ENCODE measurements at places on chromosomes 16 and 17.

- H3K4me1 ChIP-seq, result no peaks in the 10 kb centered on the region
- no peak overlapping the region for H3K4me3 ChIP-seq
- DNase-seq, result no peak
- H3K36me3 ChIP-seq, result no peaks in the 10 kb centered on the region
These were observed 20.5 kb downstream of the ZNF385C start for GRCh38 chr17:42077755-42078154.

DNA sequence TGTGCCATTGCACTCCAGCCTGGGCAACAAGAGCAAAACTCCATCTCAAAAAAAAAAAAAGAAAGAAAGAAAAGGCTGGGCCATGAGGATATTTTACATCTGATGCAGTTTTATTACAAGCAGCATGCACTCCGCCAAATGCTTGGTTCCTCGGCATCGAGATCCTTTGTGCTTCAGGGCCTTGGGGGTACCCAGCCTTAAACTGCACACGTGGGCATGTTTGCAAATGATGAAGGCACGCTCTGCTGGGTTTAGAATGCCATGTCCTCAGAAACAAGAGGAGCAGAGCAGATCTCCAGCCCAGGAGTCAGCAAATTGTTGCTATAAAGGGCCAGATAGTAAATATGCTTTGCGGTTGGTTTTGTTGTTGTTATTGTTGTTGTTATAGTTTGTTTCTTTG, 153.2 kb downstream of the KATNIP start:
- no peak overlapping the region for H3K4me3 ChIP-seq
- H3K36me3 ChIP-seq, result peaks cover 14% of the 10 kb centered on the region
- peaks cover 10% of the 10 kb centered on the region for H3K4me1 ChIP-seq
- peak; percentile 15 for DNase-seq
- H3K27me3 ChIP-seq, result no peaks in the 10 kb centered on the region

GRCh38 chr17:79613195-79613772, 2.4 kb upstream of the RBFOX3 start:
- H3K27me3 ChIP-seq, result peaks cover 73% of the 10 kb centered on the region
- H3K36me3 ChIP-seq, result peaks cover 4% of the 10 kb centered on the region
- H3K4me1 ChIP-seq, result no peaks in the 10 kb centered on the region
- H3K27ac ChIP-seq, result no peak overlapping the region
- no peak overlapping the region for H3K4me3 ChIP-seq

GRCh38 chr17:80665792-80666191, 121.2 kb downstream of the RPTOR start:
- DNase-seq, result no peak
- H3K36me3 ChIP-seq, result no peaks in the 10 kb centered on the region
- H3K27me3 ChIP-seq, result no peaks in the 10 kb centered on the region
- H3K4me1 ChIP-seq, result peaks cover 16% of the 10 kb centered on the region
- H3K4me3 ChIP-seq, result no peak overlapping the region

DNA sequence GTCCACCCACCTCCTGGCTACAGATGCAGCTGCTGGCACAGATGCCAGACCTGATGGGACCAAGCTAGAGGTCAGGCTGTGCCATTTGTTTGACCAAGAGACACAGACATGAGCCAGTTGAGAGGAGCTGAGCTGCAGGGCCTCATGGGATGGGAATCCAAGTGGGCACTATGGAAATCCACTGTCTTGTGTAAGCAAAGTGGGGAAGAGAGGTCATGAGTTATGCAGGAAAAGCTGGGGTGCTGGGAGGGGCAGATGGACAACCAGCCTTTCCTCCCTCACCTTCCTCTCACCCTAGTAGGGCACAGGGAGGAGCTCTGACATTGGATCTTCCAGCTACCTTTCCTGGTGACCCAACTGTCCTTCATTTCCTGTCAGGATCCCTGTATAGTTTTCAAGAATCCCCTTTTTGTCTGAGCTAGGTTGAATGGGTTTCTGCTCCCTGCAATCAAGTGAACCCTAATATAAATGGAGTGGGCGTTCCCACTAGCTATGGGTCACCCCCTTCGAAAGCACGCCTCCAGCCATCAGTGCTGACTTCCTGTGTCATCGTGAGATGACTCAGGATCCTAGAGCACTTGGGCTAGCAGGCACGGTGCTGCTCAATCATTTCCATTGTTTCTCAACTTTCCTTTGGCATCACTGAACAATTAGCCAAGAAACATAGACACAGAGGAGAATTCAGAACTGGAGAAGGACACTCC, 13.6 kb downstream of the ATPAF2 start:
- H3K4me1 ChIP-seq, result peaks cover 2% of the 10 kb centered on the region
- no peak overlapping the region for H3K4me3 ChIP-seq
- no peaks in the 10 kb centered on the region for H3K27me3 ChIP-seq
- peaks cover 8% of the 10 kb centered on the region for H3K36me3 ChIP-seq
- no peak overlapping the region for H3K27ac ChIP-seq
- no peak for DNase-seq

DNA sequence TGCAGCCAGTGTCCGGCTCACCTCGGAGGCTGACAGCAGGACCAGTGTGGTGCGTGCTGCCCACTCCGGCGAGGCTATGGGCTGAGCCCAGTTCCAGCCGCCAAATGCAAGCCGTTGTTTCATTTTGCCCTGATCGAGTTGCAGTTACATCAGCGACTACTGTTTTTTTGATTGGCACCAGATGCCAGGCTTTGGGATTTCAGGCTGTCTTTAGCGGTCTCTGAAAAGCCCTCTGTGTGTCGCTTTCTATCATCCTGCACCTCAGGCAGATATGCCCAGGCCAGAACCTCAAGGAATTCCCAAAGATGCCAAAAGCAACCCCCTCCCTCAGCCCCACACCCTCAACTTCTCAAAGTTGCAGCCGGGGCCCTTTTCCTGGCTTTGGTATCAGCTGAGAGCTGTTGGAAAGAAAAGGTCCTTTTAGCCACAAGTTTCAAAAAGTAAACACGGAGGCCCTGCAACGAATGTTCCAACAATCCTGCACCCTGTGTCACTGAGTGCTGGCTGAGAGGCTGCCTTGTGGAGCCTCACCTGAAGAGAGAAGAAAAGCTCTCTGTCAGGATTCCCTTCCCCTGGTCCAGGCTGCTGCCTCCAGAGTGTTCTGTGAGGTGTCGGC, 58.9 kb downstream of the WWP2 start:
- peaks cover 5% of the 10 kb centered on the region for H3K36me3 ChIP-seq
- peak overlapping the region; percentile 94 for H3K27ac ChIP-seq
- peak overlapping the region; percentile 48 for H3K4me3 ChIP-seq
- DNase-seq, result no peak
- H3K4me1 ChIP-seq, result peaks cover 16% of the 10 kb centered on the region
- H3K27me3 ChIP-seq, result no peaks in the 10 kb centered on the region

- H3K27me3 ChIP-seq, result no peaks in the 10 kb centered on the region
- no peak for DNase-seq
- H3K27ac ChIP-seq, result peak overlapping the region; percentile 95
- H3K4me1 ChIP-seq, result peaks cover 42% of the 10 kb centered on the region
- H3K36me3 ChIP-seq, result peaks cover 3% of the 10 kb centered on the region
These were observed 598 bp downstream of the INPP5K start for GRCh38 chr17:1515640-1516387.

DNA sequence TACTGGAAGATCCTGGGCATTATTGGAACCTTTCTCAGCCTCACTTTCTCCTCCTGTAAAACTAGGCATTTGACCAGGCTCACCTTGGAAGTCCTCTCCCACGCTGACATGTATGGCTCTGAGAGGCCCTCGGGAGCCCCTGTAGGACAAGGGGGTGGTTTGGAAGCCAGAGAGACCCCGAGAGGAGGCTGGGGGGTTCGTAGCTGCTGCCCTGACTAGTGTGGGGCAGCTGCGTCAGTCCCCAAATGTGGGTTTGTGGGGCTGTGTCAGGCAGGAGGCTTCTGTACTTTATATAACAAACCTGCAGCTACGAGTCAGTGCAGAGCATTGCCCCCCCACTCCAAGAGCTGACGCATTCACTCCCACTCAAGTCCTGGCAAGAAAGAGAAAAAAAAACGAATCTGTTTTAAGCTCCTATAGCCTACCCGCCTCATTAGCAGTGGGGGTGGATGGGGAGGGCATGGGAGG, 1.8 kb downstream of the CX3CL1 start:
- peaks cover 2% of the 10 kb centered on the region for H3K36me3 ChIP-seq
- H3K27me3 ChIP-seq, result peaks cover 4% of the 10 kb centered on the region
- DNase-seq, result peak; percentile 56
- H3K4me1 ChIP-seq, result peaks cover 51% of the 10 kb centered on the region
- peak overlapping the region; percentile 80 for H3K4me3 ChIP-seq
- H3K27ac ChIP-seq, result peak overlapping the region; percentile 32

DNA sequence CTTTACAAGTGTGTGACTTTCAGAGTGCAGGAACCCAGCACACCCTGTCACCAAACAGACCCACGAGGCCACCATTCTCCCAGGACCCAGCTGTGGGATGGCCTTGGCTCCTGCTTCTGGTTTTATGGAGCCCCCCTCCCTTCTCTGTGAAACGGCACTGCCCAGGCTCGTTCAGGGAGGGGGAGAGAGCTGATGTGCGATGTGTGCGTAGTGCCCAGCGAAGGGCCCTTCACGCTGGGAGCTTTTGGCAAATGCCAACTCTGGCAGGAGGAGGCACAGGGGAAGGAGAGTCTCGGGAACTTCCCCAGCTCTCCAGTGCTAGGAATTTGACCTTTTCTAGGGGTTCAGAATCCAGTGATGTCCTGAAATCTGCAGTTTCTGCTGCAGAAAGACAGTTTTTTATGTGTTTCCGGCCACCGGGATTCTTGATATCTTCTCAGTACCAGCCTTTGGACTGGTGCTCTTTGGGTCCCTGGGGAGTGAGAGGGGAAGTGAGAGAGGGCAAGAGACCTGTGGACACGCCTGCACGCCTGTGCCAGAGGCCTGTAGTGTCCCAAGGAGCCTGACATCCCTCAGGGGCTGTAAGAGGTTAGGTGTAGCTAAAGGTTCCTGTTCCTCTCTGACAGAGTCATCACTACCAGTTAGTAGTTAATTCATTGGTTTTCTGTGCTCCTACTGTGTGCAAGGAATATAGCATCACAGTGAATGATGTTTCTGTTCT, 45.1 kb downstream of the CMIP start:
- no peak overlapping the region for H3K4me3 ChIP-seq
- H3K4me1 ChIP-seq, result peaks cover 62% of the 10 kb centered on the region
- H3K27ac ChIP-seq, result peak overlapping the region; percentile 65
- no peaks in the 10 kb centered on the region for H3K27me3 ChIP-seq
- DNase-seq, result no peak

DNA sequence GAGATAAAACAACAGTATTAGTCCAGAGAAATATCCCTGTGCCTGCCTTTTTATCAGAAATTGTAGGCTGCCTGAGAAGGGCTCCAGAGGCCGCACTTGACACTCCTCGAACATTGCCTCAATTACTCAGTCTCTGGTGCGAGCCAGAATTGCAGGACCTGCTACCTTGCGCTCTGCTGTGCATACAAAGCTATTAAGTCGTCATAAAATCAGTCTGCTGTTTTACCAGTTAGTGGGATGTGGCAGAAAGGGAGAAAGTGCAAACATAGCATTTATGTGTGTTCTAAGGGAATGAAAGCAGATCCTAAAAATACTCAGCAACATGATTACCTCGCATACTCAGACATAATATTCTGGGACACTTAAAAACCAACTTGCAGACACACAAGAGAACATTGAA, 70.6 kb downstream of the TMC6 start:
- peaks cover 2% of the 10 kb centered on the region for H3K36me3 ChIP-seq
- H3K4me3 ChIP-seq, result no peak overlapping the region
- no peak overlapping the region for H3K27ac ChIP-seq

GRCh38 chr16:83676086-83676485, 131.7 kb upstream of the HSBP1 start:
- no peak overlapping the region for H3K27ac ChIP-seq
- H3K4me3 ChIP-seq, result no peak overlapping the region
- H3K27me3 ChIP-seq, result no peaks in the 10 kb centered on the region
- DNase-seq, result no peak
- no peaks in the 10 kb centered on the region for H3K36me3 ChIP-seq

DNA sequence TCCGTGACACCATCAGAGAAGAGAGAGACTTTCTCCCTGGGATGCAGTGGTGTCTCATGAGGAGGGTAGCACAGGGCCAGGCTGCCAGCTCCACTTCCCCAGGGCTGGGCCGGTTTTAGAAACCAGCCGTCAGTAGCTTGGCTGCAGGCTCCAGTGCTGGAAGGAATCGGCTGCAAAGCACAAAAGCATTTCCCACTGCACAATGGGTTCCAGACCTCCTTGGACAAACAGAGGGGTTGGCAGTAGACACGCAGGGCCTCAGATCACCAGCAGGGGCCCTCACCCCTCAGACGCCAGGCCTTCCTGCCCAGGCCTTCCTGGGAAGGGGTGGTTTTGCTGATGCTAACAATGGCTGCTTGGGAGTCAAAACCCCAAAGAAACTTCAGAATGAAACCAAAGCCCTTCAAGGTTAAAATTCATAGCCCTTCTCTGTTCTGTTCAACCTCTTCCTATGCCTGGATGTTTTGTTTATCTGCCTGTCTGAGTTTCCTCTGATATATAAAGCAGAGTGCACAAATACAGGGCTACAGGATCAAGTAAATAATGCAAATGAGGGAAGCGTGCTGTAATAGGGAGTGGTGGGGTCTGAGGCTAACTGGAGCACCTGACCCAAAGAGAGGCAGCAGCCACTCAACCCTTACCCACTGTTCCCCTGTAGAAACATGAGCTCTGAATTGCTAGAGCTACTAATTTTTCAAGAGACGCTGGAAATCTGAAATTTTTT, 26.2 kb downstream of the TEKT5 start:
- no peak overlapping the region for H3K4me3 ChIP-seq
- no peaks in the 10 kb centered on the region for H3K4me1 ChIP-seq
- no peaks in the 10 kb centered on the region for H3K36me3 ChIP-seq
- no peak overlapping the region for H3K27ac ChIP-seq
- peaks cover 17% of the 10 kb centered on the region for H3K27me3 ChIP-seq

DNA sequence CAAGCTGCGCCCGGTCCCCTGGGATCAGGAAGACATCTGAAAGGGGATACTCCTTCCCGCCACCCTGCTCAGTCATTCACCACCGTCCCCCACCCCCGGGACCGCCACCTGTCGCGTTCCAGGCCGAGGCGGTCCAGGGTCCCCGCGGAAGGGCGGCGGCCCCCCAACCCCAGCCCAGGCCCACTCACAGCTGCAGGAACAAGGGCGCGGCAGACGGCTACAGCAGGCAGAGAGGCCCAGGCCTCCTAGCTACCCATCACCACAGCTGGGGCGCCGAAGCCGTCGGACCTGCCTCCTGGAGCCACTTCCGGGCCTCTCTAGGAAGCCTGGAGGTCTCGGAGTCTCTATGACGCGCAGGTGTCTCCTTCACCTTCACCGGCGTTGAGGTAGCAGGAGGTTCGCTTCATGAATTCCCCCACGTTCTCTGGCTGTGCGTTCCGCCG, at the start of gene SDR42E1:
SDR42E1 (minus strand) TSS at position 272 of the 443 bp plus-strand sequence. CDS start 10,612 bp downstream, outside the sequence.
- no peak within 1 kb of the TSS for H3K4me3 ChIP-seq
- H3K27me3 ChIP-seq, result peaks cover 7% of the 10 kb centered on the region
- peaks cover 2% of the 10 kb centered on the region for H3K4me1 ChIP-seq
- DNase-seq, result no peak
- H3K36me3 ChIP-seq, result peaks cover 2% of the 10 kb centered on the region
